Epithelial cell of alveolus of lung (primary cell): ENCODE measurements at places on chromosomes 3 and 15. TPM values are rescaled to one million over a fixed set of nuclear protein-coding genes. Genes with fewer than 3 reads are reported as not detected.

The INKA1 gene
- total RNA-seq = 3.1 and 7.6 TPM in 2 replicates

The PLA1A gene
- not detected in 2 replicates for total RNA-seq

The HEXA gene
- 96.6 and 148 TPM in 2 replicates for total RNA-seq

The RLBP1 gene
- total RNA-seq = not detected in 2 replicates

The CCDC50 gene
- 78.6 and 90.2 TPM in 2 replicates for total RNA-seq

The ECE2 gene
- total RNA-seq = not detected in 2 replicates

The TIGIT gene
- not detected in 2 replicates for total RNA-seq

The CEP63 gene
- total RNA-seq = 6.3 and 25.9 TPM in 2 replicates

The GHSR gene
- total RNA-seq = not detected in 2 replicates

The ROPN1 gene
- total RNA-seq = not detected in 2 replicates

The C3orf85 gene
- total RNA-seq = not detected in 2 replicates

The FBN1 gene
- 130 and 283 TPM in 2 replicates for total RNA-seq

The SOX2 gene
- under 0.01 TPM in 1 of 2 replicates, not detected in the other for total RNA-seq

The ZNF620 gene
- 0.39 and 2.6 TPM in 2 replicates for total RNA-seq

The CADPS gene
- total RNA-seq = 1.9 and 5.6 TPM in 2 replicates

The GATA2 gene
- total RNA-seq = 1.7 and 5.7 TPM in 2 replicates

The GOLGA8T gene
- total RNA-seq = not detected in 2 replicates

The SLC28A2 gene
- not detected in 2 replicates for total RNA-seq

The ARGFX gene
- total RNA-seq = not detected in 2 replicates

The RBM6 gene
- 19.0 and 42.1 TPM in 2 replicates for total RNA-seq

The CASR gene
- total RNA-seq = not detected in 2 replicates

The ANKUB1 gene
- not detected in 2 replicates for total RNA-seq

The SLC27A2 gene
- total RNA-seq = 0.13 and 0.24 TPM in 2 replicates

The CYP8B1 gene
- not detected in 2 replicates for total RNA-seq

The FSIP1 gene
- 0.16 and 0.26 TPM in 2 replicates for total RNA-seq

The LTK gene
- total RNA-seq = 0.13 TPM in 1 of 2 replicates, not detected in the other

The IL17RB gene
- total RNA-seq = 0.16 TPM in 1 of 2 replicates, not detected in the other

The CMTM8 gene
- 2.2 and 3.3 TPM in 2 replicates for total RNA-seq

The PROK2 gene
- not detected in 2 replicates for total RNA-seq

The CD276 gene
- total RNA-seq = 121 and 169 TPM in 2 replicates

The RTP4 gene
- 0.13 TPM in 1 of 2 replicates, not detected in the other for total RNA-seq
